ENCODE measurements at places on chromosomes 12 and 14.

- no peak for DNase-seq
Observed at GRCh38 chr12:132160016-132160415, 15.8 kb downstream of the NOC4L start.

- DNase-seq = no peak
Observed at GRCh38 chr14:79639613-79640012, 571.7 kb downstream of the DIO2 start.

- DNase-seq = no peak
Observed at GRCh38 chr12:90987520-90987919, 17.3 kb downstream of the EPYC start.

GRCh38 chr12:127363392-127363791, 903.6 kb upstream of the TMEM132C start:
- peak; percentile 4 for DNase-seq

- no peak for DNase-seq
Observed at GRCh38 chr12:14187002-14187401, 178.5 kb upstream of the ATF7IP start.

DNA sequence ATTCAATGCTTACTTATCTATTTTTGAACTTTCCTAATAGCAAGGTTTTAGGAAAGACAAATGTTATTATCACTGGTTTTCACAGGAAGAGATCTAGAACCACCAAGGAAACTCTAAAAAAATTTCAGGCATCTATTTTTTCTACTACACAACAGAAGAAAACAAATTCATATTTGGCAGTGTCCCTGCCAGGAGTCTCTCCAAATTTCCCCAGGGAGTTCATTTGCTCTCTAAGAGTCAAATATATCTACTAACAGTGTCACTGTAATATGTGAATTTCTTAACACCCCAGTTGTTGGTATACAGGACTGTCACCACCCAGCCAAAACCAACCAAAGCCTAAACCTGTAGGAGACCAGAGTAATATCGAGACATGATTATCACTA, 83.4 kb downstream of the STXBP6 start:
- no peak for DNase-seq

DNA sequence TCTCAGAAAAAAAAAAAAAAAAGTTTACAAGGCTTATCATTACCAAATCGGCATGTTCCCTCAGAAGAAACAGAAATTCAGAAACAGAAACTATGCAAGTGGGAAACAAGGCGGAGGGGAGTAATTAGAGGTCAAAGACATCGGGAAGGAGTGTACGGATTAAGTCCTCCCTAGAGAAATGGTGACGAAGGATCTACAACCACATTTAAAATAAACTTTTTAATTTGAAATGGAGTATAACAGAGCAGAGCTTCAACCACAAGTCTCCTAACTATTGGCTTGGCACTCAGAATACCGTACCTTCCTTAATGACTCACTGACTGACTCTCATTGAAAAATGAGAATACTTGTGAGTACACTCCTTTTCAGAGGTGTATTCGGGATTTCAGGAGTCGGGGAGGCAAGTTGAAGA, 908 bp downstream of the ENTPD5 start:
- no peak for DNase-seq

- no peak for DNase-seq
Observed at GRCh38 chr12:127487031-127487430, 779.9 kb upstream of the TMEM132C start.

GRCh38 chr14:45253754-45254310, 830 bp upstream of the MIS18BP1 start:
- DNase-seq = peak; percentile 35

- peak; percentile 63 for DNase-seq
Observed at GRCh38 chr12:53659011-53659551, 16.8 kb downstream of the ATP5MC2 start.

DNA sequence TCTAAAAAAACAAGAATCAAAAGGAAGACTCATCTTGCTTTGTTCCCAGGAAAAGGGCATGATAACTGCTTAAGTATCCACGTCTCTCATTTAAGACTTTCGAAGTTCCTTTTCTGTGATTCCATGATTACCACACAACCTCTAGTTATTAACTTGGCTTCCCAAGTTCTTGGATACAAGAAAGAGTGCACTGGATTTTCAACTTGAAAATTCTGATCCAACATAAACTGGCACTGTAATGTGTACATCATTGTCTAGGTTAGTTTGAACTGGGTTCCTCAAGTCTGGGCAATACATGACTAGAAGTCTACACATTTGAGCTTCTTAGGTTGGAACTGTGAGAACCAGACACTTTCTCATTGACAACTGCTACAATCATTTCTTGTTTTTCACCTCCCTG, 1.6 kb downstream of the KLHL28 start:
- DNase-seq = peak; percentile 8

GRCh38 chr14:25041484-25041883, 8.5 kb downstream of the STXBP6 start:
- DNase-seq = no peak

GRCh38 chr12:64609536-64610078, 688 bp upstream of the RASSF3 start:
- DNase-seq = no peak

DNA sequence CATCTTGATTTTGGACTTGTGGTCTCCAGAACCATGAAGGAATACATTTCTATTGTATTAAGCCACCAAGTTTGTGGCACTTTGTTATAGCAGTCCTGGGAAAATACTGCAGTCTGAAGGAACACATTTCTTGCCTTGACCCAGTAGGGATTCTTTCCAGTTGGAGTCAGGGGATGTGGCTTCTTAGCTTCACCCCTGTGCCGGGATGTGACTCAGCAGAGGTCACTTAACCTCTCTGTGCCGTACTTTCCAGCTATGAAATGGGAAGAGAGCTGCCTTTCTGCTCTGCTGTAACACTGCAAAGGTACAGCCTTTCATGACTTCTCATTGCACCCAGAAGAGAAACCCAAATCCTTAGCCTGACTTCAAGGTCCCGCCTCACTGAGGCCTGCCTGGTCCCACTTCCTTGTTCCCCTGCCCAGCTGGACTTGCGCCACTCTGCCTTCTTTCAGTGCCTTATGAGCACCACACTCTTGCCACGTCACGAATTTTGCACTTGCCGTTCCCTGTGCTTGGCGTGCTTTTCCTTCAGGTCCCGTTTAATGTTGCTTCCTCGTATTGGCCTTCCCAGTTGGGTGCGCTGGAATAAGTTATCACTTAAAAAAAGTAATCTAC, 24.2 kb downstream of the CHST11 start:
- DNase-seq = no peak

- DNase-seq = peak; percentile 85
Observed at GRCh38 chr12:107125833-107126232, 32.5 kb upstream of the CRY1 start.

GRCh38 chr14:77120771-77121743, 20.5 kb downstream of the ZDHHC22 start:
- peak; percentile 14 for DNase-seq

GRCh38 chr12:131445795-131446194, 265.1 kb upstream of the SFSWAP start:
- no peak for DNase-seq

DNA sequence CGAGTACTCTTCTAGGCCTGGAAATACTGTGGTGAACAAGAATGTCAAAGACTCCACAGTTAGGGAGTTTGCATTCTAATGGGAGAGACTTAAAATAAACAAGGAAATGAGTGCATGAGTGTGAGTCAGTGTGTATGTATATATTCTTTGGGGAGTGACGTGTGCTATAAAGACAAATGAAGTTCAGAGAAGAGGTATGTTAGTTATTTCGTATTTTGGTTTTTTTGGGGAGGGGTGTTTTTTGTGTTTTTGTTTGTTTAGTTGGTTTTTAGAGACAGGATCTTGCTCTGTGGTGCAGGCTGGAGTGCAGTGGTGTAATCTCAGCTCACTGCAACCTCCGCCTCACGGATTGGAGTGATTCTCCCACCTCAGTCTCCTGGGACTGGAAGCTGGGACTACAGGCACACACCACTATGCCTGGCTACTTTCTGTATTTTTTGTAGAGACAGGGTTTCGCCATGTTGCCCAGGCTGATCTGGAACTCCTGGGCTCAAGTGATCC, 74.3 kb downstream of the SRGAP1 start:
- no peak for DNase-seq

DNA sequence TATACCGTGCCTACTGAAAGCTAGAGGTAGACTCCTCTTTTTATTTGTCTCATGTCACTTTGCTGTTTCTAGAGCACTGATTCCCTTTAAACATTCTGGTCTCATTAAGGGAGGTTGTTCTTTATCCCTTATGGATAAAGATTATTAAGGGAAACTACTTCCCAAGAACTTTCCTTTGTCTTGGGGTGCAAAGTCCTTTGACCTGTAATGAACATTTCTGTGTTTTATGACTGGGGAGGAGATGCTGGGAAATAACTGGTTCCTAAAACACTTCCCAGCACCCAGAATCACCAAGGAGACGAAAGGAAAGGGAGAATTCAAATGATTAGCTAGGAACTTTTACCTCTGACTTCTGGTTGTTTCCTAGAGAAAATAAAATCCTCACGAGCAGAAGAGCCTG, 63.2 kb upstream of the ACTN1 start:
- DNase-seq = no peak

- DNase-seq = no peak
Observed at GRCh38 chr12:104736307-104736706, 221.8 kb downstream of the SLC41A2 start.

GRCh38 chr12:9648701-9649531, 20.6 kb upstream of the CLEC2D start:
- DNase-seq = no peak
